Hair follicular keratinocyte (primary cell): ENCODE measurements at places on chromosomes 13 and 19. TPM values are rescaled to one million over a fixed set of nuclear protein-coding genes. Genes with fewer than 3 reads are reported as not detected.

Gene PRR22
- 0.16 and 2.1 TPM in 2 replicates for total RNA-seq

Gene CNN1
- total RNA-seq: not detected in 2 replicates

Gene IGFL3
- total RNA-seq: 0.30 and 0.78 TPM in 2 replicates

Gene FBXW9
- 15.1 and 17.9 TPM in 2 replicates for total RNA-seq

Gene AXL
- 66.6 and 94.9 TPM in 2 replicates for total RNA-seq

Gene HOOK2
- 30.8 and 32.7 TPM in 2 replicates for total RNA-seq

Gene RTBDN
- not detected in 2 replicates for total RNA-seq
